ENCODE measurements at places on chromosomes 7 and 10. TPM values are rescaled to one million over a fixed set of nuclear protein-coding genes. Genes with fewer than 3 reads are reported as not detected.

DNA sequence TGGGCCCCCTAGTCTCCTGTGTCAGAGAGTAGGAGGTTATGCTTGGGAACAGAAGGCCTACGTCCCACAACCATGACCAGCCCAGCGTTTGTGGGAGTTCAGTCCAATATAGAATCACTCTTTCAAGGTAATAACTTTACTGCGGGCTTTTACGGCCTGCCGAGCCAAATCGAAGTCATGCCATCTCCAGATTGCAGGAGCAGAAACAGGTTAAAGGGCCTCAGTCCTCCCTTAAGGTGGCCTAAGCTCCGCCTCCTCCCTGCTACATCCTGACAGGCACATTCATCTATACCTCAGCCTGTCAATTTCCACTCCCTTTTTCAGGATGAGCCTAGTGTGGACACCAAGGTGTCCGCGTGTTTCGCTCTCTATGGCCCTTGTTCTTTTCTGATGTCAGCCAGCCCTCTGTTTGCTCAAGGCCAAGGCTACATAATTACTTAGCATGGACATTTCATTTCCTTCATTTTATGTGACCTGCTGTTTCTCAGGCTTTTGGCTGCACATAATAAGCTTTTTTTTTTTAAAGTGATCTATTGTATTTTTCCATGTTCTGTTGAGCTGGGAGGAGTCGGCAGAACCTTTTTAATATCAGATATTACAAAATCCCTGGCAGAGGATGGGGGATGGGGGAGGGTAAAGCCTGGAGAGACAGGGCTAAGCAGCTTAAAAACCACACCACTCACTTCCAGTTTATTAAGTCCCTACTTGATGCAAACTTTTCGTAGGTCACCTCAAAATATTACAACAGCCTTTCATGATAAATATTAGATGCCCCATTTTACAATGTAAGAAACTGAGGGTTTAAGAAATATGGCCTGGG lies 84.6 kb downstream of the CACNB2 start:
- DNase-seq: no peak
- no peaks in the 10 kb centered on the region for H3K4me1 ChIP-seq
- H3K4me3 ChIP-seq: no peak overlapping the region
- H3K27ac ChIP-seq: no peak overlapping the region
- H3K27me3 ChIP-seq: peaks cover 3% of the 10 kb centered on the region
- H3K36me3 ChIP-seq: no peaks in the 10 kb centered on the region

GRCh38 chr10:124827474-124827873 lies 25.9 kb downstream of the ABRAXAS2 start:
- no peak overlapping the region for H3K4me3 ChIP-seq
- no peaks in the 10 kb centered on the region for H3K4me1 ChIP-seq
- DNase-seq: peak; percentile 29
- H3K27ac ChIP-seq: no peak overlapping the region
- no peaks in the 10 kb centered on the region for H3K27me3 ChIP-seq

DNA sequence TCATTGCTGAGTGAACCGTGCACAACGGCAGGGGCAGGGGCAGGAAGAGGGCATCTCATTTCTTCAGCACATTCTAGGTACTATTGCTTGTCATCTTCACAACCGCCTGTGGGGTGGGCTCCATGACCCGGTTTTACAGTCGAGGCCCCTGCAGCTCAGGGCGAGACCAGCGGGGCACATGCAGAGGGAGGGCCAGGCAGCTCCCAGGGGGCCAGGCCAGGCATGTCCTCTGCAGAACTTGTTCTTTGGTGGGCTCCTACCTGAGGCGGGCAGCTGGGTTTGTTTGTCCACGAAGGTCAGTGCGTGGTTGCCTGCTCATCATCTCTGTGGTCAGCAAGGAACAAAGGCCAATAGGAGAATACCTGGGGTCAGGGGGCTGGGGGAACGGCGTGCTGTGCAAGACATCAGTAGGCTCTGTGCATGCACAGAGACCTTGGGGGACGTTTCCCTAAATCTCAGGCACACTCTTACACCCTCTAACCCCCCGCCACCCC lies 75.1 kb upstream of the LEP start:
- H3K27me3 ChIP-seq: peaks cover 45% of the 10 kb centered on the region
- peak overlapping the region; percentile 25 for H3K4me3 ChIP-seq
- H3K36me3 ChIP-seq: no peaks in the 10 kb centered on the region

GRCh38 chr7:18356191-18356645 lies 139.3 kb upstream of the HDAC9 start:
- H3K27me3 ChIP-seq: peaks cover 2% of the 10 kb centered on the region
- H3K4me3 ChIP-seq: no peak overlapping the region
- no peaks in the 10 kb centered on the region for H3K36me3 ChIP-seq
- H3K4me1 ChIP-seq: peaks cover 3% of the 10 kb centered on the region
- no peak for DNase-seq

- DNase-seq: no peak
- H3K4me3 ChIP-seq: no peak overlapping the region
- H3K36me3 ChIP-seq: no peaks in the 10 kb centered on the region
Observed at GRCh38 chr10:21057989-21058388, 160.9 kb upstream of the NEBL start.

- H3K4me3 ChIP-seq: no peak overlapping the region
- no peaks in the 10 kb centered on the region for H3K36me3 ChIP-seq
- H3K27me3 ChIP-seq: no peaks in the 10 kb centered on the region
- peaks cover 2% of the 10 kb centered on the region for H3K4me1 ChIP-seq
- no peak overlapping the region for H3K27ac ChIP-seq
- no peak for DNase-seq
Observed at GRCh38 chr7:30187513-30187912, 52.7 kb downstream of the MTURN start.

WASHC2A gene
- total RNA-seq: 16.4 TPM

STAG3 gene
- total RNA-seq: 41.0 TPM

Data from activated naive CD4-positive, alpha-beta T cell treated with anti-CD3 and anti-CD28 coated beads for 36 hours (primary cell).